Fibroblast of the aortic adventitia (primary cell): ENCODE measurements at places on chromosomes 11 and 22. TPM values are rescaled to one million over a fixed set of nuclear protein-coding genes. Genes with fewer than 3 reads are reported as not detected.

C11orf86 gene
- not detected in 2 replicates for total RNA-seq

LIF gene
- total RNA-seq = 0.57 and 6.2 TPM in 2 replicates

GDPD5 gene
- total RNA-seq = 5.3 and 12.4 TPM in 2 replicates

FOSL1 gene
- total RNA-seq = 11.4 and 73.9 TPM in 2 replicates

OR52I1 gene
- not detected in 2 replicates for total RNA-seq

LAYN gene
- total RNA-seq = 34.2 and 48.7 TPM in 2 replicates

KRTAP5-7 gene
- 0.09 and 0.33 TPM in 2 replicates for total RNA-seq

MYO18B gene
- 0.08 TPM in 1 of 2 replicates, not detected in the other for total RNA-seq

SLC15A3 gene
- 6.8 and 18.2 TPM in 2 replicates for total RNA-seq

CD248 gene
- total RNA-seq = 99.1 and 193 TPM in 2 replicates

SMTNL1 gene
- total RNA-seq = not detected in 2 replicates

ACR gene
- not detected in 2 replicates for total RNA-seq

OR56A1 gene
- total RNA-seq = under 0.01 TPM in 1 of 2 replicates, not detected in the other

INPP5J gene
- under 0.01 and 0.41 TPM in 2 replicates for total RNA-seq

CTTN gene
- 349 and 364 TPM in 2 replicates for total RNA-seq

CDC45 gene
- total RNA-seq = 2.3 and 22.9 TPM in 2 replicates

PARVA gene
- 64.0 and 263 TPM in 2 replicates for total RNA-seq

APOBEC3G gene
- total RNA-seq = 4.3 and 7.4 TPM in 2 replicates

ALX4 gene
- total RNA-seq = not detected in 2 replicates

RTN4RL2 gene
- total RNA-seq = 0.09 and 0.90 TPM in 2 replicates

SERPIND1 gene
- 0.09 TPM in 1 of 2 replicates, not detected in the other for total RNA-seq

LIMK2 gene
- total RNA-seq = 10.0 and 51.5 TPM in 2 replicates

MPZL2 gene
- total RNA-seq = 0.36 and 1.1 TPM in 2 replicates

OR56A4 gene
- not detected in 2 replicates for total RNA-seq

APOA5 gene
- total RNA-seq = not detected in 2 replicates

CRYAB gene
- total RNA-seq = 60.2 and 73.3 TPM in 2 replicates

MACROD1 gene
- 7.6 and 14.5 TPM in 2 replicates for total RNA-seq

KCTD14 gene
- total RNA-seq = 0.45 TPM in 1 of 2 replicates, not detected in the other

MMP27 gene
- 0.18 TPM in 1 of 2 replicates, not detected in the other for total RNA-seq

PITPNM1 gene
- total RNA-seq = 9.2 and 24.0 TPM in 2 replicates

LARGE2 gene
- total RNA-seq = not detected in 2 replicates
